ENCODE measurements at places on chromosomes 2 and 18.

DNA sequence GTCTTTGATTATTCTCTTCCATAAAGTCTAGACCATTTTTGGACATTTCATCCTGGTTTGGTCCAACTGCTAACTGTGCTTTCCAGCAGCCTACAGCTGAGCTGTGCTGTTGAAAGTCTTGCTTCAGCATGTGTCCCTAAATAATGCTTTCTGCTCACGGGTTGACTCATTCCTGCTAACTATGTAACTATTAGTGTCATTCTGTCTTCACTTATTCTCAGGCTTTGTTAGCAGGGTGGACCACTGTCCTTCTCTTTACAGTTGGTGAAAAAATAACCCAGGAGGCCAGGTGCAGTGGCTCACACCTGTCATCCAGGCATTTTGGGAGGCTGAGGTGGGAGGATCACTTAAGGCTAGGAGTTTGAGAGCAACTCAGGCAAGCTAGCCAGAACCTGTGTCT, 8.9 kb downstream of the ADAM23 start:
- DNase-seq = no peak

DNA sequence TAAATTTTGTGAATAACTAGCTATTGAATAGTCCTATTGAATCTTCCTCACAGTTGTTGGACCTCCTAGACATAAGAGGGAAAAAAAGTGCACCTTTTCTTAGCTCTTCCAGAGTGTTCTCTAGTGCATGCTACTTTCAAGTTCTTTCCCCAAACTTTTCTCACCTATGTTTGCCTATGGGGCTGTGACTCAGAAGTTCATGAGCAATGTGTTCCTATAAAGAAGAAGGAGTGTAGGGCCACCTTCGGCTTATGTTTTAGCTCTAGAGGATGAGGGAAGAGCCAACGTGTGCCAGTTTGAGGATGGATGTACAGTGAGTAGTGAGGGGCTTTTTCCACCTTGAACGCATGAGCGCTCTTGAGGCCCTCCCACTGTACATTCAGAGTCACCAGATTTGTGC, 27.0 kb upstream of the HNMT start:
- no peak for DNase-seq

DNA sequence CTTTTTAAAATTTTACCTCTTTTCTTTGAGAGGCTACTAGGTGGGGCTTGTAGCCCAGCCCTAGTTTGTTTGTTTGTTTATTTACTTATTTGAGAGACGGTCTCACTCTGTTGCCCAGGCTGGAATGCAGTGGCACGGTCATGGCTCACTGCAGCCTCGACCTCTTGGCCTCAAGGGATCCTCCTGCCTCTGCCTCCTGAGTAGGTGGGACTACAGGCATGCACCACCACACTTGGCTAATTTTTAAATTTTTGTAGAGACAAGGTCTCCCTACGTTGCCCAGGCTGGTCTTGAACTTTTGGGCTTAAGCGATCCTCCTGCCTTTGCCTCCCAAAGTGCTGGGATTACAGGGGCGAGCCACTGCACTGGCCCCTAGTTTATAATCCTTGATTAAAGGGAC, 35.0 kb downstream of the ERLEC1 start:
- DNase-seq = no peak

DNA sequence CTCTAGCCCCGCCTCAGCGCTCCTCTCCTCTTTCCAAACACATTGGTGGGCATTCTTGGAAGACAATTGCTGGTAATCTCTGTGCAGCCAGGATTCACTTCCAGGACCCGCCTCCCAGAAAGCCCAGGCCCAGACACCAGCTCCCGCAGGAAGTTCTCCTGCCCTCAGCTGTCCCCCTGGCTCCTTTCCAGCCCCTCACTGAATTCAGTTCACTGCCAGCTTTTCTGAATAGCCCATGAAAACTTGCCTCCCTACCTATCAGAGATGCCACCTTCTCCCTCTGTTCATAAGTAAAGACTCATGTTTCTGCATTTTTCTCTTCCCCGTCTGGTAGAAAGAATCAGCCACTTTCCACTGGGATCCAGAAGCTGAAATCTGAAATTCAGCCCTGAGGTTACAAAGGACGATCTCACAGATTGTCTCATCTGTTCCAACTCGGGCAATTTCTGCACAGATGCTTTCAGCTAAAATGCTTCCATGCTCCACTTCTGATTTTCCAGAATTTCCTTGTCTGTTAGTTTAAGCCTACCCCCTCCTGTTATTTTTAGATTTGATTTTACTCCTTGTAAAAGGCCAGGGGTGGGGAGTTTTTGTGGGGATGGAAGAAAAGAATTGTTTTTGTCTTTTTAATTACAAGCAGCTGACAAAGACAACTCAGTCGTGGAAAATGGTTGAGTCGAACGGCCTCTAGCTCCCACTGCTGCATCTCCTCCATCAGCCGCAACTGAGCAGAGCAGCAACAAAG, 98.1 kb downstream of the SP3 start:
- no peak for DNase-seq

- no peak for DNase-seq
These were observed 211.9 kb downstream of the RBM43 start for GRCh38 chr2:151049746-151050145.

GRCh38 chr2:148957023-148957422, 81.5 kb upstream of the LYPD6B start:
- DNase-seq = no peak

DNA sequence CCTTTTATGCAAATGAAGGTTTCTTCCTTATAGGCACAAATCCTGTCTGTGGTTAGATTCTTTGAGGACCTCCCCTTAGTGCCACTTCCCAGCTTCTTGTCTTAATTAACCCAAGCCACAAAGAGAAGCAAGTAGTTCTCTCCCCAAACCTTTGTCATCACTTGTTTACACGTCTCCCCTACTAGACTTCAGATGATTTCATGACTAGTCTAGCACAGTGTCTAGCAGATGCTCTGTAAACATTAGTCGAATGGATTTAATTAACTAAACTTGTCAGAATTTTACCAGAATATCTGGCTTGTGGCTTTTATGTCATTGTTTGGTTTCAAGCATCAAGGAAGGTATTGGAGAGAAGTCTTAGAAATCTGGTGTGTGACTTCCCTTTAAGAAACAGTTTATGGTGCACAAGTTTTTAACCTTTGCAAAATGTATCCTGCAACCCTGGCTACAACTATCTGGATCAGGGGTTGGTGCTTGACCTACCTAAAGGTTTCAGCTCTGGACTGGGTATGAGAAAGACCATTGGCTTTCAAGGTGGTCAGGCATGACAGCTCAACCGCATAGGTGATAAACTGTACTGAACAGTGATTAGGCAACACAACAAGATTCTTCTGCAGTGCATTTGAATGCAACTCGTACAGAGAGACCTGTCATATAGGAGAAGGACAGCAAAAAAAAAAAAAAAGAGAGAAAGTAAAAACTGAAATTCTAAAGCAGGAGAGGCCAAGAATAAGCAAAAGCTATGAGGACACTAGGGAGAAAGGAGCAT, 93.2 kb upstream of the CCDC150 start:
- no peak for DNase-seq

GRCh38 chr18:36814994-36815393, 13.8 kb downstream of the TPGS2 start:
- no peak for DNase-seq

GRCh38 chr2:95012881-95013550, 12.5 kb upstream of the MAL start:
- DNase-seq = no peak

DNA sequence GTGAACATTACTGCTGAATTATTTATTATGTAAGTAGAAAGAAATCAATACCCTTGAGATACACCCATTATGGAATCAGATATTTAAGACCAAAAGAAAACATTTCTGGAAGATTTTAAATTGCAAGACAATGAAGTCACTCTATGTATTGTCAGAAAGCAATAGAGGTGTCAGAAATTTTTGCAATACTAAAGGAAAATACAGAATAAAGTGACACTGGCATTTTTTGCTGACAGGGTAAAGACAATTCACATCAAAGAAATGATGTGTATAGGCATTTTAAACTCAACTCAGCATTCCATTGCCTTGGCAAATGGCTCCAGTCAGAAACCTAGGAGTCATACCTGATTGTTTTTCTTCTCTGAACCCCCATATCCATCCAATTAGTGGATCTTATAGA, 191.0 kb upstream of the PID1 start:
- no peak for DNase-seq

GRCh38 chr2:30503695-30504052, 56.6 kb downstream of the LCLAT1 start:
- no peak for DNase-seq

DNA sequence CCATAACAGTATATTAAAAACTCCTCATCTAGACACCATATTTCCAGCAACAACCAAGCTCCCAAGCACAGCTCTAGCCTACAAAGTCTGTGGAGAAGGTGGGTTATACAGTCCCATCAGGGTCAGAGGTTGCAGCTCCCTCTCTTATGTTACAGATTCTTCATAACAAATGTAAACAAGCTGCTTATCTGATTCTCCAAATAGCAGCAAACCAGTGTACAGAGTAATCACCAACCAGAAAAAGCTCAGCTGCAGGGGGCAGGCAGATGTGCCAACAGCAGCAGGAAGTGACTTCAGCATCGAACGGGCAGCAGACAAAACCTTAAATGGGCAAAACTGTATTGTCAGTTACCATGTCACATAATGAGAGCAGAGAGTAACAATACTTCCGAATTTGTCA, 52.9 kb upstream of the NABP1 start:
- DNase-seq = no peak

GRCh38 chr2:183089192-183089851, 10.8 kb downstream of the DUSP19 start:
- no peak for DNase-seq

DNA sequence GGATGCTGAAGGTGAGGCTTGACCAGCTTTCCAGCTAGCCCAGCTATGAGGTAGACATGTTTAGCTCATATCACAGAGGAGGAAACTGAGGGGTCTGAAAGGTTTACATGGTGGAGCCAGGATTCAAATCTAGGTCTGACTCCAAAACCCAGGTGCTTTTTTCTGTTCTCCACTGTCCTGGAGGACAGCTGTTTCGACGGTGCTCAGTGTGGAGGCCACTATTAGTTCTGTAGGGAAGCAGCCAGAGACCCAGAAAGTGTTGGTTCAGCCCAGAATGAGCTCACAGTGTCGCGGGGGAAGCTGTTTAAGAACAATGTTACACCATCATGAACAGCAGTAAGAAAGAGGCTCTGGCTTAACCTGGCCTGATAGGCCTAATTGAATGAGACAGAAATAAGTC, 11.1 kb downstream of the PROC start:
- DNase-seq = no peak

- no peak for DNase-seq
These were observed 4.2 kb upstream of the ROCK1 start for GRCh38 chr18:21115519-21116411.

DNA sequence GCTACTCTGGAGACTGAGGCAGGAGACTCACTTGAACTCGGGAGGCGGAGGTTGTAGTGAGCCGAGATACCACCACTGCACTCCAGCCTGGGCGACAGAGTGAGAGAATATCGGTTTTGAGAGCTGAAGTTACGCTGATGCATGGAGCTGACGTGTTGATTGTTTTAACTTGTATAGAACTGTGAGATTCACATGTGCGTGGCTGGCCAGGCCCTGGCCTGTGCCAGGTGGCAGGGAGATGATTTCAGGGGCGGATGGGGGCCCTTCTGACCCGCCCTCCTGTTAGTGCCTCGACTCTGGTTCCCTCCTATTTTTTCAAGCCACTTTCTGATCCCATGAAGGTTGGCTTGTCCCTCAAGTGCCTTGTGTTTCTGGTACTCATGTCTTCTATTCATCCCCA, 25.7 kb downstream of the GATA6 start:
- DNase-seq = no peak

- DNase-seq = no peak
These were observed 1920.1 kb upstream of the CELF4 start for GRCh38 chr18:39485696-39486095.

DNA sequence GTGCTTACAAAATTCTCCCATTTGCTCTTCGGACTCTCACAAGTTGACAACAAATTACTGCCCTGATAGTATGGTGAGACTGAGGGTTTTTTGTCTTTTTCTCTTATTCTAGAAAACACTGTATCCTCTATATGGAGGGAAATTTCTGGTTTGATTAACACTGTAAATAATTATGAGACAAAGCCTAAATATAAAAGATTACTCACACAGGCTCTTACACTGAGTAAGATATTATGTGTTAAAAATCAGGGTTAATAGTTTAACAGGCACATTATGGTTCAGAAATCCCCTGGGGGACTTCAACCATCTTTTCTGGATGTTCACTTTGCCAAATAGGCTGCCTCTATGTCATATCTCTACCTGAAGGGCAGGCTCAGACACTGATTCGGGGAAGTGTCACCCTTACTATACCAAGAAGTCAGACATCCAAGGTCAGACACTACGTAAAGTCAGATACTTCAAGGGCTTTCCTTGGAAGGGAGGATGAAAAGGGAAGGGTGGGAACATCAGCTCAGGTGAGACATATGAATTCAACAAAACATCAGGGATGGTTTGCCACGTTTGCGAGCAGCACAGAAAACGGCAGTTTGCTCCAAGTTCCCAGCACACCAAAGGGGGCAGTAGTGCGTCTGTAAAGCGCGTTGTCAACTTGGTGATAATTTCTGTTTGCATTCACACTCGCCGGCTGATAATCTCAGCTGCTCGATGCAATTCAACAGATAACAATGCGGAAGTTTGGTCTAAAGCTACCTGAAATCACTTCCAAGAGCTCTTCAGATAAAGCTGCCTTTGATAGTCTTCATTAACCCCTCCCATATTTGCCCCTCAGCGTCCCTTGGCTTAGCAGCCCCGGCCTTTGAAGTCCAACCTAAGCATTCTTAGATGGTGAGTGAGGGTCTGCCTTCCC, 972 bp upstream of the RASGRP3 start:
- peak; percentile 28 for DNase-seq

DNA sequence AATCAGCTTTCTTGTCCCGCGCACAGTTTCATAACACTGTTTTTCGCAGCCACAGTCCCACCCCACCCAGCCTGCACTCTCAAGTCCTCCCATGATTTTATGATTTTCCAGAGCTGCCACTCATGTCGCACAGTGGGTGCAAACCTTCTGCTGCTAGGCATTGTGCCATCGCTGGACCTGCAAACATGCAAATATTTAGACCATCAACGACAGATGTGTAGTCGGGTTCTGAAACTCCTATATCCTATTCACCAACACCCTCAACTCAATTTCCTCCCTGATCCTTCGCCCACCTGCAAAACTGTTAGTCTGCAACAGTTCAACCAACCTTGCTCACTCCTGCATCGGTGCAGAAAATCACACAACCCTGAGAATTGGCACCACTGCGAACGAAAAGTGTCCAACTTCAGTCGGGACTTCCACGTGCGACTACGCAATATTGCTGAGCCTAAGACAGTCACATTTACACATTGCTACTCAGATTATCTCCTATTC, 871 bp upstream of the ALS2 start:
- DNase-seq = no peak
